ENCODE measurements at places on chromosomes 5 and 9.

GRCh38 chr5:179207920-179208705, 137.1 kb downstream of the ADAMTS2 start:
- DNase-seq, result no peak

DNA sequence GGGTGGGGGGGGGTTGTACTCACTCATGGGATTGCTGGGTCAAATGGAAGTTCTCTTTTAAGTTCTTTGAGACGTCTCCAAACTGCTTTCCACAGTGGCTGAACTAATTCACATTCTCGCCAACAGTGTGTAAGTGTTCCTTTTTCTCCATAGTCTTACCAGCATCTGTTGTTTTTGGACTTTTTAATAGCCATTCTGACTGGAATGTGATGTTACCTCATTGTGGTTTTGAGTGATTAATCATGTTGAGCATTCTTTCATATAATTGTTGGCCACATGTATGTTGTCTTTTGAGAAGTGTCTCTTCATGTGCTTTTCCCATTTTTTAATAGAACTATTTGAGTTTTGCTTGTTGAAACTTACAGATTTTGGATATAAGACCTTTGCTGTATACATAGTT, 94.9 kb upstream of the PLPPR1 start:
- DNase-seq, result peak; percentile 33

DNA sequence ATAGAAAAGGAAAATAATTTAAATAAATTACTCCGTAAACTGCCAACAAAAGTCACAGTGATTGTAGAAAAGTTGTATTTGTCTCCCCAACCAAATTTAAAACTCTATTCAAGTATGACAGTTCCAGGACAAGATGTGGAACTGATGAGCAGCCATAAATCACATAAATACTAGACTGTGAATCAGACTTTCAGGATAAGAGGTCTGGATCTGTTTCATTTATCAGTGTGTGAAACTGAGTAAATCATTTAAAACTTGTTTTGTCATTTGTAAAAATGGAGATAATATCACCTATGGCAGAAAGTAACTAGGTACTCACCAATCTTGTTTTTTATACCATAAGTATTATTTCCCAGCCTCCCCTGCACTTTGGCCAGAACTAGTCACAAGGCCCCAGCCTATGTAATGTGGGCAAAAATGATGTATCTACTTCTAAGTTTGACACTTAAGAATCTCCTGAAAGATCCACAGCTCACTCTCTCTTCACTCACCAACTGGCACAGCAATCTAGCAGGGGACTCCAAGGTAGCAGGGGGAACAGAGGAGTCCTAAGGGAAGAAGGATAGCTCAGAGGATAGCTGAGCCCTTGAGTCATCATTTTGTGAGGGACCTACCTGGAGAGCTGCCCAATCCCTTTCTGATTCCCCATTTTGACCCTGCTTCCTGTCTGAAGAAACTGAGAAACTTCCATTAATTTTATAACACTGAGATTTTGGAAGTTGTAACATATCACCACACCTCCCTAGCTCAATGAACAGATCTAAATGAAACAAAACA, 31.6 kb downstream of the TMEM161B start:
- no peak for DNase-seq

- DNase-seq, result peak; percentile 50
Measured at GRCh38 chr9:132020820-132021510, 58.7 kb downstream of the MED27 start.

GRCh38 chr5:58816181-58816731, 233.4 kb downstream of the RAB3C start:
- no peak for DNase-seq
